ENCODE measurements at places on chromosomes 7 and 10. TPM values are rescaled to one million over a fixed set of nuclear protein-coding genes. Genes with fewer than 3 reads are reported as not detected.

Gene ATP6V0A4
- not detected for total RNA-seq

Gene LRRN3
- total RNA-seq = 0.07 TPM

Gene KDM7A
- total RNA-seq = 11.6 TPM

Gene ANLN
- total RNA-seq = 130 TPM

Gene PODXL
- total RNA-seq = 37.5 TPM

Gene STEAP4
- 0.15 TPM for total RNA-seq

Gene IGFBP3
- total RNA-seq = 4.1 TPM

Gene CYP26C1
- total RNA-seq = 0.07 TPM

Gene TUBAL3
- total RNA-seq = 0.98 TPM

Gene ITGA8
- 0.02 TPM for total RNA-seq

Gene RELN
- total RNA-seq = 0.20 TPM

Gene DNMBP
- 60.3 TPM for total RNA-seq

Gene IFIT1B
- total RNA-seq = not detected

Gene SKIDA1
- total RNA-seq = 0.34 TPM

Gene ASB15
- not detected for total RNA-seq

Gene OR2A5
- total RNA-seq = not detected

Gene POLR2J
- 54.9 TPM for total RNA-seq

Gene CYP3A4
- total RNA-seq = 0.25 TPM

Gene SP8
- total RNA-seq = 0.76 TPM

Gene ZNF316
- total RNA-seq = 25.0 TPM

Gene EVX1
- total RNA-seq = 0.25 TPM

Gene FAM25A
- total RNA-seq = 2.7 TPM

Gene TMEM196
- total RNA-seq = not detected

Gene CRYGN
- not detected for total RNA-seq

Gene ZNF365
- 1.8 TPM for total RNA-seq

Gene PDZD7
- total RNA-seq = 6.1 TPM

Gene ZNF804B
- total RNA-seq = not detected

Gene CLDN4
- 234 TPM for total RNA-seq

Gene NPS
- not detected for total RNA-seq

Gene SPDYE2B
- total RNA-seq = not detected

Gene ITIH5
- not detected for total RNA-seq

Gene UCN3
- not detected for total RNA-seq

Gene PGAM2
- 0.27 TPM for total RNA-seq

Gene GPR158
- total RNA-seq = 2.9 TPM

Gene BTBD16
- 0.27 TPM for total RNA-seq

Gene VAX1
- not detected for total RNA-seq

Gene HSPA12A
- total RNA-seq = 19.8 TPM

Gene AKR1D1
- total RNA-seq = 0.10 TPM

Gene POLR3A
- total RNA-seq = 26.6 TPM

Gene CALCR
- total RNA-seq = 0.10 TPM

Gene MUC3A
- 30.8 TPM for total RNA-seq

Gene ZKSCAN1
- total RNA-seq = 61.2 TPM

Gene TLX1
- total RNA-seq = not detected

Gene CALY
- 0.47 TPM for total RNA-seq

All from HCT116 (cell line).